Right atrium auricular region (tissue), 2 donors: ENCODE measurements at places on chromosomes 5 and 9.
A peak's percentile ranks its signal among the peaks of the same experiment; 100 is the strongest.

GRCh38 chr9:108953983-108954574 is 19.9 kb downstream of the ABITRAM start:
- no peak for DNase-seq
- no peaks in the 10 kb centered on the region for H3K27me3 ChIP-seq
- H3K4me1 ChIP-seq, result no peaks in the 10 kb centered on the region
- peak overlapping the region; percentile 79 for H3K27ac ChIP-seq
- peaks cover 4% of the 10 kb centered on the region for H3K36me3 ChIP-seq

DNA sequence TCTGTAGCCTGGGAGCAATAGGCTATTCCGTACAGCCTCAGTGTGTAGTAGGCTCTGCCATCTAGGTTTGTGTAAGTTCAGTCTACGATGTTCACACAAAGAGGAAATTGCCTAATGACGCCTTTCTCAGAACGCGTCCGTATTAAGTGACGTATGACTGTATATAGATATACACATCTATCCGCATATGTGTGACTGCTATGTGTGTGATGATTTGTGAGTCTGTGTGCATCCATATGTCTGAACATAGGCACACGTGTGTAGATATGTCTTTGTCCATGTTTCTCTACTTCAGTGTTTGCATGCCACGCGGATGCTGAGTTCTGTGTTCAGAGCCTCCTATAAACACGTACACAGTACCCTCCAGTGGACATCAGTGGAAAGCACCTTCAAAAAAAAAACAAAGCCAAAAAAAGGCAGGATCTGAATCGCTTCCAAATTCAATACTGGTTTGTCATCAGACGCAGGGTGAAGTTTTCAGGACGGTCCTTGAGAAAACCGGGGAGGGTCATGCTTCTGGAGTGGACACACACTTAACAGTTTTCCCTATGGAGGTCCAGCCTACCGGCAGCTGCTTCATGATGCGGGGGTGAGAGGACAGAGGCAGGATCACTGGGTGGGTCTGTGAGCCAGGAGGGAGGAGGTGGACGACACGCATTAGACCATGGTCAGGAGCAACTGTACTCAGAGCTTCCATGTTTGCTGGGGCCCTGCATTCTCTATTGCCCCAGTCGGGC is 29.5 kb upstream of the ALDH1B1 start:
- H3K27me3 ChIP-seq, result no peaks in the 10 kb centered on the region
- peaks cover 8% of the 10 kb centered on the region for H3K4me1 ChIP-seq
- no peak for DNase-seq
- no peak overlapping the region for H3K4me3 ChIP-seq
- H3K27ac ChIP-seq, result no peak overlapping the region

GRCh38 chr5:87155106-87155505 is 112.6 kb upstream of the RASA1 start:
- H3K27ac ChIP-seq, result no peak overlapping the region
- H3K27me3 ChIP-seq, result no peaks in the 10 kb centered on the region
- no peaks in the 10 kb centered on the region for H3K4me1 ChIP-seq
- DNase-seq, result no peak
- no peak overlapping the region for H3K4me3 ChIP-seq

GRCh38 chr9:116674210-116674980 is 12.7 kb upstream of the TRIM32 start:
- H3K36me3 ChIP-seq, result no peaks in the 10 kb centered on the region
- no peak for DNase-seq
- H3K27ac ChIP-seq, result no peak overlapping the region
- no peak overlapping the region for H3K4me3 ChIP-seq
- H3K27me3 ChIP-seq, result no peaks in the 10 kb centered on the region

- H3K4me1 ChIP-seq, result no peaks in the 10 kb centered on the region
- no peaks in the 10 kb centered on the region for H3K36me3 ChIP-seq
- DNase-seq, result no peak
- H3K27ac ChIP-seq, result no peak overlapping the region
Observed at GRCh38 chr5:54838843-54839242, 146.6 kb downstream of the ESM1 start.

DNA sequence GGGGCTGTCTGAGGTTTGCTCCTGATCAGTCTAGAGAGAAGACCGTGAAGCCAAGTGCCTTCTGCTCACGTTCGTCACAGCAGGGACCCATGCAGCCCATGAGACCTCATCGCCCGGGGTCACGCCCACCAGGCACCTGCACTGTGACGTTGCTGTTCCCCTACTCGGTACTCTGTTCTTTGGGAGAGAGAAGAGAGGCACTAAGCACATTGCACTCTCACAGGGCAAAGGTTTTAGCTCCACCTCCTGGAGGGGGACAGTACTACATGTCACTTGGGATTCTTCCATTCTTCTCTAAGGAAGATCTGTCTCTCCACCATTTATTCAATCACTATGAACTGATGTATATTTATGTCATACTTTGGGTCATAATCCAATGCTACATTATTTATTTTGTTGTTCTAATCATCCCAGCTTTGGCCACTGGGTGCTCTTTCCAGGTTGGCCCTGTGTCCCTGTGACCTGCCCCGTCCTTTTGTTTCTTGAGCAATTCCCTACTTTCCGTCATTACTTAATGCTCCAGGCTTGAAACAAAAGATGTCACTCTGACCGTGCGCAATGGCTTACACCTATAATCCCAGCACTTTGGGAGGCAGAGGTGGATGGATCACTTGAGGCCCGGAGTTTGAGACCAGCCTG is 31.4 kb upstream of the BRD3 start:
- no peak overlapping the region for H3K27ac ChIP-seq
- H3K27me3 ChIP-seq, result no peaks in the 10 kb centered on the region
- H3K4me3 ChIP-seq, result no peak overlapping the region

DNA sequence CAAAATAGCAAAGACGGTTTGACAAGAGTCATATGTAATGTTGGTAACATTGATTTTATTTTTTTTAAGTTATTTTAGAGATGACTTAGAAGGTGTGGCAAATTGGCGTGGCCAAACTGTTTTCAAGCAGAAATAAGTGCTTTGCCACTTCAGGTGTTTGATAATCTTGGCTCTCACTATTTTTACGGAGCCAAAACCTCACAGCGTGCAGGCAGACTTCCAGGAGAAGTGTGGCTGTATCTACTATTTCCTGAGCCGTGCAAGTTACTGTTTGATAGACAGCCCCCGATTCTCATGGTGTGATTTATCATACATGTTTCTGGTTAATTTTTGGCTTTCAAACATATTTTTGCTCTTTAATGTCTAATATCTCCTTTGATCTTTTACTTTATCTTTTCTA is 269.5 kb downstream of the ADAMTSL1 start:
- H3K36me3 ChIP-seq, result no peaks in the 10 kb centered on the region
- DNase-seq, result no peak
- H3K27me3 ChIP-seq, result no peaks in the 10 kb centered on the region
- H3K4me1 ChIP-seq, result no peaks in the 10 kb centered on the region
- no peak overlapping the region for H3K27ac ChIP-seq

- H3K36me3 ChIP-seq, result no peaks in the 10 kb centered on the region
- H3K27ac ChIP-seq, result peak overlapping the region; percentile 29
- DNase-seq, result no peak
- peaks cover 25% of the 10 kb centered on the region for H3K4me1 ChIP-seq
Observed at GRCh38 chr9:96376891-96377874, 6.3 kb downstream of the SLC35D2 start.

GRCh38 chr9:35510754-35511428 is 21.0 kb downstream of the RUSC2 start:
- no peak overlapping the region for H3K4me3 ChIP-seq
- no peaks in the 10 kb centered on the region for H3K27me3 ChIP-seq
- DNase-seq, result peak; percentile 92

DNA sequence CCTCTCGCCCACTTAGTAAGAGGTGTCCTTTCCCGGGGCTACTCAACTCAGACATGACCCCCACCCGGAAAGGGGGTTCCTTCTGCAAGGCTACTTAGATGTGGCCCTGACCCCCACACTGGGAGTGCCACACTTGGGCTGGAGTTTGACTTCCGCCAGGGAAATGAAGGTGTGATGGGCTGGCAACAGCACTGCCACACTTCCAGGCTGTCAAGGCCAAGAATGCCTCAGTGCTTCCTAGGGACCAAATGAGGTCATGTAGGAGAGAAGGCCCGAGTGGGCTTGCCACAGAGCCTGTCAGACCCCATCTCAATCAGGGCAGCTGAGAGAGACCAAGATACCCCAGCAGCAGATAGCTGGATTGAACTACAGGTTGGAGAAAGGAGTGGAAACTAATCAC is 55.5 kb downstream of the DRD1 start:
- H3K4me3 ChIP-seq, result no peak overlapping the region
- no peak for DNase-seq
- no peaks in the 10 kb centered on the region for H3K36me3 ChIP-seq
- H3K27ac ChIP-seq, result no peak overlapping the region
- H3K4me1 ChIP-seq, result no peaks in the 10 kb centered on the region
- H3K27me3 ChIP-seq, result no peaks in the 10 kb centered on the region

DNA sequence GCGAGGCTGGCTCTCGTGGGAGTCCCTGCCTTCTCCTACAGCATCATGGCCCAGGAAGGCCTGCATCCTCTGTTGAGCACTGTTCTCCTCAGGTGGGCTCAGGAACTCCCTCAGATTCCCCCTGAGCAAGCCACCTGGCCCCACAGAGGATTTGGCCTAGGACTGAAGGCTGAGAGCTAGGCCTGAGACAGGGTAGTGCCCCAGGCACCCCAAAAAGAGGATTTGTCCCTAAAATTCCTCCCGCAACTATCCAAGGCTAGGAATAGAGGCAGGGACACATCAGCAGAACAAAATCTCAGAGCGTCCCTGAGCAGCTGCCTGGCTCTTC is 11.0 kb upstream of the IRF1 start:
- H3K27me3 ChIP-seq, result no peaks in the 10 kb centered on the region
- H3K4me1 ChIP-seq, result no peaks in the 10 kb centered on the region
- DNase-seq, result no peak
- no peak overlapping the region for H3K4me3 ChIP-seq
- H3K36me3 ChIP-seq, result no peaks in the 10 kb centered on the region

GRCh38 chr5:150328515-150328914 is 25.8 kb upstream of the ARSI start:
- no peak overlapping the region for H3K27ac ChIP-seq
- H3K27me3 ChIP-seq, result no peaks in the 10 kb centered on the region
- no peak overlapping the region for H3K4me3 ChIP-seq
- no peaks in the 10 kb centered on the region for H3K36me3 ChIP-seq
- H3K4me1 ChIP-seq, result no peaks in the 10 kb centered on the region

DNA sequence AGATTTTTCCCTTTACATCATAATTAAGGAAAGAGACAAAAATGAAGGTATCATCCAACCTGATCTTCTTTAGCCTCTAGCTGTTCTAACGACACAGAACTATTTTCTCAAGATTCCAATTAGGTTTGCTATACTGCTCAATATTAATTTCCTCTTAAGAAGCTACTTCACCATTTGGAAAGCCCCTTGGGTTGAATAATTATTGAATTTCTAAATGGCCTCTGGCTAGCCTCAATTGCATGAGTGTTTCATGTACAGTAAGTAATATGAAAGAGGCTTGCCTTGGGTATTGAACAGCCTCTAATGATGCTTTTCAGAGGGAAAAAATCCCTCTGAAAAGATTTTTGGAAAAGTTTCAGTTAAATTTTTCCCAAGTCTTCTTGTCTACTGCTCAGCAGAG is 3.7 kb upstream of the MOB3B start:
- H3K4me3 ChIP-seq, result no peak overlapping the region
- no peaks in the 10 kb centered on the region for H3K27me3 ChIP-seq

- DNase-seq, result no peak
- no peaks in the 10 kb centered on the region for H3K4me1 ChIP-seq
- no peak overlapping the region for H3K27ac ChIP-seq
- no peaks in the 10 kb centered on the region for H3K27me3 ChIP-seq
Observed at GRCh38 chr9:7963026-7963425, 163.4 kb upstream of the DMAC1 start.

DNA sequence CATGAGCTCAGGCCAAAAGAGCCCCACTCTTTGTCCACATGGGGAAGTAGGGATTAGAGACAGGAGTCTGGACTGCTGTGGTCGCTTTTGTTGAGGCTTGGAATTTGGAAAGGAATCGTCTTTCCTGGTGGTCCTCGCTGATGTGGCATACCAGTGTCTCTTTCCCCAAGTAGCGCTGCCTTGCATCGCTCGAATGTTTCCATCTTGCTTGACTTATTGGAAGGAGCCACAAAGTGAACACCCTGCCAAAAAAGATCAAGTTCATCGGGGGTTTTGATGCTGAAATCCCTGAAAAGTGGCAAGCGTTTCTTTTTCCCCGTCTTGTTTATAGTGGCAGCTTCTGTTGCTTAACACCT is 161.3 kb downstream of the MACROH2A1 start:
- H3K27me3 ChIP-seq, result no peaks in the 10 kb centered on the region
- no peaks in the 10 kb centered on the region for H3K4me1 ChIP-seq
- DNase-seq, result no peak
- no peak overlapping the region for H3K4me3 ChIP-seq
- no peaks in the 10 kb centered on the region for H3K36me3 ChIP-seq

GRCh38 chr9:85524531-85524930 is 217.2 kb downstream of the AGTPBP1 start:
- no peak overlapping the region for H3K4me3 ChIP-seq
- H3K27me3 ChIP-seq, result no peaks in the 10 kb centered on the region
- H3K36me3 ChIP-seq, result no peaks in the 10 kb centered on the region
- H3K4me1 ChIP-seq, result no peaks in the 10 kb centered on the region

DNA sequence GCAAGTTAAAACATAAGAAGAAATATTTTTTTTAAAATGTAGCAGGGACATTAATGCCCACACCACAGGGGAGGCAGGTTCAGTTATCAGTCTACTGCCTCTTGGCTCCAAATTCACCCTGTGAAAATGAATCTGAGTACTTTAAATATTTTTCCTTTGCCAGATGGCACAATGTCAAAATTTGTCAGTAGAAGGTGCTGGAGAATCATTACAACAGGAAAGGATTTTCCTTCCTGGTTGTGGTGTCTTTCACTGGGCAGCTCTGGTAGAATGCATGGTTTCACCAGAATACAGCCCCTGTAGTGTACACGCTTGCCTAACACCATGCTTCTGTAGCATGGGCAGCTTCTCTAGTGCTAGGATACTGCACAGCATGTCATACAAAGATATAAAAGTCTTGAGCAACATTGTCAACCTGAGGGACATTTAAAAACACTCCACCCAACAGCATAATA is 9.7 kb upstream of the SREK1 start:
- no peaks in the 10 kb centered on the region for H3K36me3 ChIP-seq
- H3K4me3 ChIP-seq, result no peak overlapping the region
- no peak overlapping the region for H3K27ac ChIP-seq
- no peaks in the 10 kb centered on the region for H3K4me1 ChIP-seq

GRCh38 chr9:79236466-79236865 is 335.3 kb upstream of the TLE4 start:
- H3K27ac ChIP-seq, result no peak overlapping the region
- no peaks in the 10 kb centered on the region for H3K36me3 ChIP-seq
- no peak for DNase-seq
- H3K4me1 ChIP-seq, result no peaks in the 10 kb centered on the region

GRCh38 chr9:5554254-5554653 is 43.9 kb downstream of the PDCD1LG2 start:
- H3K4me3 ChIP-seq, result no peak overlapping the region
- no peak overlapping the region for H3K27ac ChIP-seq
- peaks cover 29% of the 10 kb centered on the region for H3K4me1 ChIP-seq
- no peaks in the 10 kb centered on the region for H3K36me3 ChIP-seq
- no peaks in the 10 kb centered on the region for H3K27me3 ChIP-seq

- H3K36me3 ChIP-seq, result no peaks in the 10 kb centered on the region
- no peak overlapping the region for H3K27ac ChIP-seq
- no peaks in the 10 kb centered on the region for H3K4me1 ChIP-seq
- no peak for DNase-seq
- no peak overlapping the region for H3K4me3 ChIP-seq
Observed at GRCh38 chr5:6644794-6645241, 11.6 kb downstream of the SRD5A1 start.

- H3K4me1 ChIP-seq, result no peaks in the 10 kb centered on the region
- no peak for DNase-seq
- no peaks in the 10 kb centered on the region for H3K36me3 ChIP-seq
- H3K4me3 ChIP-seq, result no peak overlapping the region
- H3K27me3 ChIP-seq, result no peaks in the 10 kb centered on the region
Observed at GRCh38 chr5:126056352-126056751, 366.9 kb upstream of the GRAMD2B start.
